CD4-positive, alpha-beta T cell treated with Interleukin-10 for 1 hour (primary cell): ENCODE measurements at places on chromosomes 1 and 21.

DNA sequence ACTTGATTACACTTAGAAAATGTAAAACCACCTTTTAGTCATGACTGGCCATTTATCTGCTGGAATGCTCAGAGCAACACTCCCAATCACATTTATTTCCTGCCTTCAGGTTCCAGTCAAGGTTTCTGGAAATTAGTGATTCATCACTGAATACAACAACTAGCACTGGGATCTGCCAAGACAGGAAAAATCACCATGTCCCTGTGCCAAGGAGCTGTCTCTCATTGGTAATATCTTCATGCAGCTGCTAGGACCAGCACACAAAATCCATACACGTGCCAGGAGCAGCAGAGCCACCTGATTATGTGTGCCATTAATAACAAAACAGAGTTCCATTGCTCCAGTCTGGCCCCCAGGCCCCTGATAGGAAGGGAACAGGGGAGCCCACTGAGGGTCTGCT lies 194.6 kb downstream of the TNR start:
- DNase-seq: no peak

- DNase-seq: no peak
These were observed 54.1 kb upstream of the KLHDC7A start for GRCh38 chr1:18426580-18426979.

DNA sequence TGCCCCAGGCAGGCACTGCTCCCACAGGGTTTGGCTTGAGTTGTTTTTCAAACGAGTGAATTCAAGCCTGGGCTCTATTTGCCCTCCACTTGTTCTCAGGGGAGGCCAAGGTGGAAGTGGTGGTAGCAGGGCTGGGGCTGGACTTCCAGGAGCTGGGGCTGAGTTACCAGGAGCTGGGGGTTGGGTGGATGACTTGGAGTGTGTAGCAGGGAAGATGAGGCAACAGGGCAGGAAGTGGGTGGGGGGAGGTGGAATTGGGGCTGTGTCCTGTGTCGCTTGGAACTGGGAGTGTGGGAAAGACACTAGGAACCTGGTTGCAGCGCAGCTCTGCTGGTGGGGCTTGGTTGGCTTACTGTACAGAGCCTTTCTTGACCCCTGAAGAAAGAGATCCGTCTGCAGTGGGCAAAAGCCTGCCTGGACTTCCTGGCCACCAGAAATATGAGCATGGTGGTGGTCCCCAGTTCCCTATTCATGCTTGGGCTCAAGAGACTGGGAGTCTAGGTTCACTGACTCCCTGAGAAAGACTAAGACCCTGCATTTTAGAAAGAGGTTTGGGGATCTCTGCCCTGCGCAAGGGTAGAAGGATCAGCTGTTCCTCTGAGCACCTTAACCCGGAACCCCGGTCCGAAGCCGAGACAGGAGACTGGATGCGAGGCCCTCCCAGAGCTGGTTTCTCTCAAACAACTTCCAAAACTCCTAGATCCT lies 3.1 kb downstream of the TFAP2E start:
- no peak for DNase-seq

GRCh38 chr1:199561334-199561733 lies 466.2 kb upstream of the NR5A2 start:
- DNase-seq: no peak

DNA sequence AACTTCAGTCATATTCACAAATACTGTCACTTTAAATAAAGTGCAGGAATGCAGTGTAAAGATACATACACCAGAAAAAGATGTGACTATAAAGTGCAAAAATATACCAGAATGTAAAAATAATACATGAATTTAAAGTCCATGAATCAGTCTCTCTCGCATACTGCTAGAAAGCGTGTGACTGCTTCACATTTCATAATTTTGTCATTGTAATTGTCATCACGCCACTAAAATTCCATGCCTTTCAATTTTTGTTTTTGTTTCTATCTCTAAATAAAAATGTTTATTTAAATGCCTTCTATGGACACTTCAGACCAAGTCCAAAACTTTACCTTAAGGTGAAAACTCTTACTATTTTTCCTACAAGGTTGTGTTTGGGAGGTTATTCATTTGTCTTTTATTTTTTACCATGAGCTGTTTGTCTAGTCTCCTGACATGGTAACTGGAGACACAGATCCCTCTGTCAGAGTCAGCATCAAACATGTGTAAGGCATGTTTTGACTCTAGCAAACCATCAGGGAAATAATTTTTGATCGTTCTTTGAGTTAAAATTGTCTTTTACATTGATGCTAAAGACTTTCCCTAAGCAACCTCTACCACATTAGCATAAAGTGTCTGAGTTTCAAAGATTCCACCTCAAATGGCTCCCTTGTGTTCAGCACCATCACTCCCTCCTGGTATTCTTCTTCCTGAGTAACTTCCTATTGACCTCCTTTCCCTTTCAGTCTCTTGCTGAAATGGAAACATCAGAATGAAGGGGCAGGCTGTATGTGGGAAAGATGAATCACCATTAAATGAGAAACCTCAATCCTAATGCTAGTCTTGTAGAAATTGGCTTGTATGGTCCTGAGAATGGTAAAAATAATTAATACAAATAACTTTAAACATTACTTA lies 14.0 kb upstream of the AIM2 start:
- no peak for DNase-seq

GRCh38 chr1:39632682-39633417 lies 6.6 kb downstream of the HEYL start:
- DNase-seq: no peak

- no peak for DNase-seq
These were observed 471.8 kb upstream of the RUNX1 start for GRCh38 chr21:35520856-35521255.

DNA sequence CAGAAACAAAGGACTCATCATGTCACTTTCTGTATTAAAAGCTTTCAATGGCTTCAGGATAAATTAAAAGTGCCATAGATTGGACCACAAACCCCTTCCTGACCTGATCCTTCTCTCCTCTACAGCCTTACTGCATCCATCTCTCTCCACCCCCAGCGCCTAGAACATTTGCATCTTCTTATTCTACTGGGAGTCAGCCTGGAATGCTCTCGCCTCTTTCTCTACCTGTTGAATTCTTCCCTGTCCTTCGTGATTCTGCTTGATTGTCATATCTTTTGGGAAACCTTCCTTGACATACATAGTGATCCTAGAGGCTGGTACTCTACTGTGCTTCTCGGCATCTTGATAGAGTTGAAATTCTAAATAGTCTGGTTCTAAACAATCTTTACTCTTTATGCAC lies 332.0 kb upstream of the PBX1 start:
- no peak for DNase-seq

DNA sequence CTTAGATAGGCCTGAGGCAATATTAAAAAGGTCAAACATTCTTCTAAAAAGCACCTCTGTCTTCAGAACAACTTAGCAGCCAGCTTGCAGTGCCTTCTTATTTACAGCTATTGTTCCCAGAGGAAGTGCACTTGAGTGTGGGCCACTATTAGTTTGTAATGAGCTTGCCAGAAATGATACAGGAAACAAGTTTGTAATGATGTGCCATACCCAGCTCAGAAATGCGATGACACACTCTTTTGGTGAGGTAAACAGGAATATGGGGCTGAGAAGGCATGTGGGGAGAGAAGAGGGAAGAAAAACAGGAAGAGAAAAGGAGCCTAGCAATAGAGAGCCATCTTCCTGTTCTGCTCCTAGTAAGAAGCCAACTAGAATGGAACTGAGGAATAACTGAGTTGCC lies 295.4 kb downstream of the AGBL4 start:
- DNase-seq: no peak

DNA sequence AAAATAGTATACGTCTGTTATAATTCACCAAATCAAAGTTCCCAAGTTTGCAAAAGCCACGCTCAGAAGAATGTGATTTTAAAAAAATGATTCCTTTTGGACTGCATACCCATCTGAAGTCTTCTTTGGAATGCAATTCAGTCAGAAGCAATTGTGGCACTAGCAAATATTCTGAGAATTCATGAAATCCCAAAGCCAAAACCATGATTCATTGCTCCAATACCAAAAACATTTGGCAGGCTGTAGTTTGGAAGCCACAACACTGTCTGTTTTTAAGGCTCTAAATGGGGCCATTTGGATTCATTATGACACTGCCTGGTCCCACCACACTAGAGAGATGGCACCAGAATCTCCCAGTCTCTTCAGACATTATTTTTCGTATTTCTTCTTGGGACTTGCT lies 21.8 kb upstream of the LRRC53 start:
- DNase-seq: no peak

DNA sequence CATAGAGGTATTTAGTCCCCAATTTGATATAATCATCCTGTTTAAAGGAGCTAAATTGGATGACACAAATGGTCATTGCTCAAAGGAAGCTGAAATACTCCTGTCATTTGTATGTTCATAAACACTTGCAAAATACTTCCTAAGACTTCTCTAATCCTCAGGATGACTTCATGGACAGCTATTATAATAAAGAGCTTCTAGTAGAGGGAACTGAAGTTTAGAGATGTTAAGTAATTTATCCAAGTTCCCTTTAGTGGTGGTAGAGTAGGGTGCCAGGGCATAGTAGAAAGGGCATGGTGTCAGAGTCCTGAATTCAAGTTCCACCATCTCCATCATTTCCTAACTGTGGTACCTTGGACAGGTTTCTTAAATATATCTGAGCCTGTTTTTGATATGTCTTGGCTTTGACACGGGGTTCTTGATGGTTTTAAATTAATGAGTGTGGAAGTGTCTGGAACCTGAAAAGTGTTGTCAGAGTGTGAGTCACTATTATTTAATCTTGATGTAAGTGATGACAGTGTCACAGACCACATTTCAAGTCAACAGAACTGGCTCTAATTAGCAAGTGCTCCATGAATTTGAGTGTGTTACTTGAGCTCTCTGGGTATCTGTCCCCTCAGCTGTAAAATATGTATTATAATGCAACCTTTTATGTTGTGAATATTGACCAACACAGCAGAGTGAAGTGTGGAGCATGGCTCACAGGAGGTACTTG lies 12.1 kb upstream of the GBP6 start:
- DNase-seq: no peak

DNA sequence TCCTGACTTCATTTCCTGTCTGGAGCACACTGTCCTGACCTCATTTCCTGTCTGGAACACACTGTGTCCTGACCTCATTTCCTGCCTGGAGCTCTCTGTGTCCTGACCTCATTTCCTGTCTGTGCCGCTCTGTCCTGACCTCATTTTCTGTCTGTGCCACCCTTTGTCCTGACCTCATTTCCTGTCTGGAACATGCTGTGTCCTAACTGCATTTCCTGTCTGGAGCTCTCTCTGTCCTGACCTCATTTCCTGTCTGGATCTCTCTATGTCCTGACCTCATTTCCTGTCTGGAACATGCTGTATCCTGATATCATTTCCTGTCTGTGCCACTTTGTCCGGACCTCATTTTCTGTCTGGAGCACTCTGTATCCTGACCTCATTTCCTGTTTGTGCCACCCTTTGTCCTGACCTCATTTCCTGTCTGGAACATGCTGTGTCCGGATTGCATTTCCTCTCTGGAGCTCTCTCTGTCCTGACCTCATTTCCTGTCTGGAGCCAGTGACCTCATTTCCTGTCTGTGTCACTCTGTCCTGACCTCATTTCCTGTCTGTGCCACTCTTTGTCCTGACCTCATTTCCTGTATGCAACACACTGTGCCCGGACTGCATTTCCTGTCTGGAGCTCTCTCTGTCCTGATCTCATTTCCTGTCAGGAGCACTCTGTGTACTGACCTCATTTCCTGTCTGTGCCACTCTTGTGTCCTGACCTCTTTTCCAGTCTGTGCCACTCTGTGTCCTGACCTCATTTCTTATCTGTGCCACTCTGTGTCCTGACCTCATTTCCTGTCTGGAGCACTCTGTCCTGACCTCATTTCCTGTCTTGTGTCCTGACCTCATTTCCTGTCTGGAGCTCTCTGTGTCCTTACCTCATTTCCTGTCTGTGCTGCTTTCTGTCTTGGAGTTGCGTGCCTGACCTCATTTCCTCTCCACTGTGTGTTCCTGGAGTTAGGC lies 27.6 kb downstream of the SKI start:
- peak; percentile 93 for DNase-seq

DNA sequence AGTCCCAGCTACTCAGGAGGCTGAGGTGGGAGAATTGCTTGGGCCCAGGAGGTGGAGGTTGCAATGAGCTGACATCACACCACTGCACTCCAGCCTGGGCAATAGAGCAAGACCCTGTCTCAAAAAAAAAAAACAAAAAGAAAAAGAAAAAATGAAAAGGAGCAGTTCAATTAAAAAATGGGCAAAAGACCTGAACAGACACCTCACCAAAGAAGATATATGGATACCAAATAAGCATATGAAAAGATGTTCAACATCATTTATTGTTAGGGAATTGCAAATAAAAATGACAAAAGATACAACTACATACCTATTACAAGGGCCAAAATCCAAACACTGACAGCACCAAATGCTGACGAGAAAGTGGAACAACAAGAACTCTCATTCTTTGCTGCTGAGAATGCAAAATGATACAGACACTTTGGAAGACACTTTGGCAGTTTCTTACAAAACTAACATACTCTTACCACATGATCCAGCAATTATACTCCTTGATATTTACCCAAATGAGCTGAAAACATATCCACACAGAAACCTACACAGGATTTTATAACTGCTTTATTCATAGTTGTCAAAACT lies 28.7 kb upstream of the ATP5PO start:
- no peak for DNase-seq

- DNase-seq: no peak
These were observed 256.9 kb downstream of the PTBP2 start for GRCh38 chr1:96978444-96978843.

GRCh38 chr1:175073633-175074032 lies 6.0 kb downstream of the TNN start:
- DNase-seq: no peak

- DNase-seq: no peak
These were observed 175.4 kb downstream of the IGSF21 start for GRCh38 chr1:18282851-18283600.

DNA sequence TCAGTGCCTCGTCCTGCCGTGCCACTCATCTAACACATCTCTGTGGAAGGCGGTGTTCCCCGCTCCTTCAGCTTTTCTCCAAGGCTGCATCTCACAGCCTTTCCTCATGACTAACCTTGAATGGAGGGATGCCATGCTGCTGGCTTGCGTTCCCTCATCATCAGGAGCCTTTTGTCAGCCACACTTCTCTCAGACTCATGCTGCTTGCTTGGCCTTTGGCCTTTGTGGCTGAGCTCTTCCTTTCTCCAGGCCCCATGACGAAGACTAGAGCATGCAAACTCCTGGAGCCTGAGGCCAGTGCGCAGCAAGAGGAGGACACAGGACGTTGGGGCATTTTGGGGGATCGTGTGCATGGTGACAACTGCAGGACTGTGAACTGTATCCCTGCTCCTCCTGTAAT lies 70.8 kb downstream of the SYT2 start:
- DNase-seq: no peak

- no peak for DNase-seq
These were observed 107.3 kb upstream of the ST6GALNAC5 start for GRCh38 chr1:76759950-76760349.

DNA sequence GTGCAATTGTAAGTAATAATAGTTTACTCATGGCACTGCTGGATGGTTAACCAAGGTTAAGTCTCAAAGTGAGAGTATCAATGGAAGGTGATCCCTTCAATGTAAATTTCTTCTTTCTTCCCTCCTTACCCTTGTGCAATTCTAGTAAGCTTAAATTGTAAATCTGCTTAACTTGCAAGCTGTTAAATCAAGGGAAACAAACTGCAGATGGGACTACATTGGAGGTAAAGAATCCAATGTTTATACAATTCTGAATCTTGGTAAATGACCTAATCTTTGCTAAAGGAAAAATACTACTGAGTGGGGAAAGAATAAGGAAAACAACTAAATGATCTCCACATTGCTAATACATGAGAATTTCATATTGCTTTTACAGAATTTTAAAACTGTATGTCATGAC lies 6.7 kb upstream of the CD55 start:
- DNase-seq: no peak
